ENCODE measurements at places on chromosomes 11 and 22. TPM values are rescaled to one million over a fixed set of nuclear protein-coding genes. Genes with fewer than 3 reads are reported as not detected.

The ANO9 gene
- total RNA-seq: 61.4 TPM

The OR2AT4 gene
- not detected for total RNA-seq

The GPHA2 gene
- not detected for total RNA-seq

The NPTXR gene
- total RNA-seq: 32.6 TPM

The MAP6 gene
- 0.21 TPM for total RNA-seq

The MUC5AC gene
- 0.03 TPM for total RNA-seq

GRCh38 chr11:72321381-72321996 lies 77.5 kb upstream of the PHOX2A start:
- no peak overlapping the region for H3K4me3 ChIP-seq
- no peaks in the 10 kb centered on the region for H3K4me1 ChIP-seq
- DNase-seq: no peak
- no peak overlapping the region for H3K27ac ChIP-seq

- H3K4me3 ChIP-seq: no peak overlapping the region
- peaks cover 10% of the 10 kb centered on the region for H3K4me1 ChIP-seq
- no peaks in the 10 kb centered on the region for H3K27me3 ChIP-seq
- H3K36me3 ChIP-seq: no peaks in the 10 kb centered on the region
- DNase-seq: no peak
Measured at GRCh38 chr11:96207459-96208449, 135.2 kb downstream of the MAML2 start.

DNA sequence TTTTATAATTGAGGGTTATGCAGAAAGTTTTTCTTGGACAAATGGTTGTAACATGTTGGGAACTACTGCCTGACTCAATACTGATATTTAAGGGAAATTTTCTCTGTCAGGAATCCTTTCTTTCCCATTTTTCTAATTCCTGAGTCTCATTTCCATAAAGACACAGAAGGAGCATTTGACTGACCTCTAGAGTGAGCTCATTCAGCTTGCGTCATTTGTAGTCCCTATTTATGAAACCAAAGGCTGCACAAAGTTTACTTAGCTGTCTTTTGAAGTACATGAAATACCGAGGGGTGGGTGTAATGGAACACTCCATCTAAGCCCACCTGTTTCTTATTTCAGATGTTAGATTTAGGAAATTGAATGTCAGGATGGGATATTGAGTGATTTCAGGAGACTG lies 359.5 kb upstream of the C11orf87 start:
- DNase-seq: no peak
- no peaks in the 10 kb centered on the region for H3K27me3 ChIP-seq
- H3K4me1 ChIP-seq: no peaks in the 10 kb centered on the region
- no peak overlapping the region for H3K27ac ChIP-seq
- no peak overlapping the region for H3K4me3 ChIP-seq

DNA sequence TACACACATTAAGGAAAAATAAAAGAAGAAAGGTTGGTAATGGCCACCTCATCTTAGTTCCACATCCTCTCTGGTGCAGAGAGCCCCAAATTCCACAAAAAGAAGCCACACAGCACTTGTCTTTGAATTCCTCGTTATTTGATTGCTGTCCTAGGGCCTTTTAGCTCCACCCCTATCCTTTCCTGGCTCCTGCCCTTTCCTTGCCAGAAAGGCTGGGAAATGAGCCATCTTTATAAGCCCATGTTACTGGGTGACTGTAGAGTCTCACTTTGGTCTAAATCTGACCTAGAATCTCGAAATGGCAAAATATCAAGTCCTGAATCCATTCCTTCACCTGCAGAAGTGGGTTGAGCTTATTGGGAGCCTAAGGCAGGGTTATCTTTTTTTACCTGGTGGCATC lies 4.3 kb upstream of the TMEM132A start:
- H3K27ac ChIP-seq: no peak overlapping the region
- H3K4me1 ChIP-seq: peaks cover 18% of the 10 kb centered on the region
- no peaks in the 10 kb centered on the region for H3K36me3 ChIP-seq
- H3K4me3 ChIP-seq: no peak overlapping the region
- no peaks in the 10 kb centered on the region for H3K27me3 ChIP-seq

GRCh38 chr22:48711669-48712068 lies 1116.0 kb downstream of the BRD1 start:
- no peaks in the 10 kb centered on the region for H3K27me3 ChIP-seq
- H3K27ac ChIP-seq: no peak overlapping the region
- H3K4me1 ChIP-seq: no peaks in the 10 kb centered on the region
- H3K36me3 ChIP-seq: no peaks in the 10 kb centered on the region

- no peak overlapping the region for H3K4me3 ChIP-seq
- H3K27me3 ChIP-seq: peaks cover 18% of the 10 kb centered on the region
- no peak for DNase-seq
- no peaks in the 10 kb centered on the region for H3K36me3 ChIP-seq
Measured at GRCh38 chr11:57399221-57399620, 8.8 kb upstream of the PRG2 start.

GRCh38 chr11:101061606-101062005 lies 68.0 kb downstream of the PGR start:
- H3K27ac ChIP-seq: no peak overlapping the region
- no peak for DNase-seq
- H3K27me3 ChIP-seq: no peaks in the 10 kb centered on the region
- no peaks in the 10 kb centered on the region for H3K36me3 ChIP-seq

- H3K4me3 ChIP-seq: no peak overlapping the region
- H3K4me1 ChIP-seq: no peaks in the 10 kb centered on the region
- no peaks in the 10 kb centered on the region for H3K36me3 ChIP-seq
- H3K27me3 ChIP-seq: no peaks in the 10 kb centered on the region
- no peak for DNase-seq
- H3K27ac ChIP-seq: no peak overlapping the region
Measured at GRCh38 chr11:66962801-66963200, 4.6 kb upstream of the PC start.

GRCh38 chr11:4025248-4025966 lies 69.2 kb upstream of the RRM1 start:
- H3K4me3 ChIP-seq: no peak overlapping the region
- no peaks in the 10 kb centered on the region for H3K36me3 ChIP-seq
- no peaks in the 10 kb centered on the region for H3K27me3 ChIP-seq
- DNase-seq: no peak
- H3K4me1 ChIP-seq: no peaks in the 10 kb centered on the region
